ENCODE measurements at places on chromosomes 11 and 22. TPM values are rescaled to one million over a fixed set of nuclear protein-coding genes. Genes with fewer than 3 reads are reported as not detected.

CBX7 gene
- polyA plus RNA-seq = 7.0 TPM

CEP126 gene
- polyA plus RNA-seq = 5.5 TPM

KCTD14 gene
- 12.7 TPM for polyA plus RNA-seq

PATE2 gene
- not detected for polyA plus RNA-seq

CHRM4 gene
- polyA plus RNA-seq = 0.29 TPM

DRICH1 gene
- polyA plus RNA-seq = 2.2 TPM

MEN1 gene
- polyA plus RNA-seq = 50.8 TPM

CELSR1 gene
- 22.5 TPM for polyA plus RNA-seq

PIK3IP1 gene
- 12.3 TPM for polyA plus RNA-seq

PDE3B gene
- 9.3 TPM for polyA plus RNA-seq

MYH9 gene
- polyA plus RNA-seq = 288 TPM

Data from left renal pelvis (tissue), 4 donors.